Ascending aorta (tissue), 2 donors: ENCODE measurements at places on chromosomes 12 and 14. TPM values are rescaled to one million over a fixed set of nuclear protein-coding genes. Genes with fewer than 3 reads are reported as not detected.
A peak's percentile ranks its signal among the peaks of the same experiment; 100 is the strongest.

DNA sequence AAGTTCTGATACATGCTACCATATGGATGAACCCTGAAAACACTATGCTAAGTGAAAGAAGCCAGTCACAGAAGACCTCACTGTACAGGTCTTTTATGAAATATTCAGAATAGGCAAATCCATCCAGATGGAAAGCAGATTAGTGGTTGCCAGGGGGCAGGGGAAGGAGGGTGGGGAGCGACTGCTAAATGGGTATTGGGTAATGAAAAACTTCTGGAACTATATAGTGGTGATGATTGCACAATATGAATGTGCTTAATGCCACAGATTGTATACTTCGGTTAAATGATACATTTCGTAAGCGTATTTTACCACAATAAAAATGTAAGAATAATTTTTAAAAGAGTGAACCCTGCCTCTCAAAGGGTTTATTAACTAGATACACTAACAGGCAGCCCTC lies 11.8 kb upstream of the KSR2 start:
- DNase-seq: no peak

Gene EAPP
- total RNA-seq: 10.1 TPM

GRCh38 chr12:21675096-21675495 lies 17.5 kb upstream of the LDHB start:
- DNase-seq: no peak

Gene PTPN6
- 1.7 TPM for total RNA-seq

Gene RDH12
- total RNA-seq: not detected

DNA sequence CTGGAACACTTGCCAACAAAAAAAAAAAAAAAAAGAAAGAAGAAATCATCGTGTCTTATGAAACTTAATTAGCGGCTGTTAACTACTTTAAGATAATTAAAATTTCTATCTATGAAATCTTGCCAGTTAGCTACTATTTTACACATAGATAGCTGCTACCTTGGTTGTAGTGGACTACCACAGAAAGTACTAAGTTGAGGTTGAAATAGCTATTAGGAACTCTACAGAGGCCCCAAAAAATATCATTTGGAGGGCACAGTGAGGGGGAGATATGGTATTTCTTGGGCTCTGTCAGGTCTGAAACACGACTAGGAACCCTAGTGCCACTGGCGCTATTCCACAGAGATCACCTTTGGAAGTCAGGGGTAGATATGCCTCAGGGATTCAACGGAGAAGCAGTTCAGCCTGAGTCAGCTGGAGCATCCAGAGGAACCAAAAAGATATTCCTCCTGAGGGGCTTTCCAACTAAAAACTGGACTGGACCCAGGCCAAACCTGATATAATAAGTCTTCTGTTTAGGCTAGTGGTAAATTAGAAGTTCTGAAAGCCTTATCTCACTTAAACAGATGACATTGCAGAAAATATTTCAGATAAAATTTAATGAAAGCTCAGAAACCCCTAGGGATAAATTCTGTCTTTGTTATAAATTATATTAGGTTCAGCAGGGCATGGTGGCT lies 126.1 kb downstream of the EPS8 start:
- no peak for DNase-seq

DNA sequence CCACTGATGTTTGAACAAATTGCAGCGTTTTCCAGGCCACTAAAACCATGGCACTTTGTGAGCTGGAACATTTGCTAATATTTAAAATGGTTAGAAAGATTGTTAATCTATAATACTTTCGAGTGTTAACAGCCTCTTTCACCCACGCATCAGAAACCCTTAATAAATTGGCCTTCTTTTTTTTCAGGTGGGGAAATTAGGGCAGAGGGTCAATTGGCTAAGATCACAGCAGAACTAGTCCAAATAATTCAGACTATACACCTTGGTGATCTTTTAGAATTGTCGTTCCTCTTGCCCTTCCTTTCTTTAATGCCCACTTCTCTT lies 105.8 kb downstream of the PTCSC3 start:
- DNase-seq: no peak

GRCh38 chr14:60975551-60975950 lies 5.3 kb downstream of the TRMT5 start:
- DNase-seq: no peak

DNA sequence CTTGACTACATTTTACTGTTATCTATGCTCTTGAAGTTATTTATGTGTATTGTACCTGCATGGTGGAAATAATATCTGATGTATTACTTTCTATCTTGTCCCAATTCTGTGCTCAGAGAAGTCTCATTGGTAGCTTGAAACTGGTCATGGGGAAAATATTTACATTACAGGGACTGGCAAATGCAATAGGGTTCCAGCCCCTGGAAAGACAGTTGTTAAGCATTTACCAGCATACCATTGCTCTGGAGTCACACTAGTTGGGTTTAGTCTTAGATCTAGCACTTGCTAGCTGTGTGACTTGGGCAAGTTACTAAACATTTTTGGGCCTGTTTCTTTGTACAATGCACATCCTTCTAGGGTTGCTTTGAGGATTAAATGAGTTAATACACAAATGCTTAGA lies 86.3 kb upstream of the NRXN3 start:
- DNase-seq: no peak

GRCh38 chr14:81535396-81536164 lies 1.9 kb upstream of the SEL1L start:
- no peak for DNase-seq

DNA sequence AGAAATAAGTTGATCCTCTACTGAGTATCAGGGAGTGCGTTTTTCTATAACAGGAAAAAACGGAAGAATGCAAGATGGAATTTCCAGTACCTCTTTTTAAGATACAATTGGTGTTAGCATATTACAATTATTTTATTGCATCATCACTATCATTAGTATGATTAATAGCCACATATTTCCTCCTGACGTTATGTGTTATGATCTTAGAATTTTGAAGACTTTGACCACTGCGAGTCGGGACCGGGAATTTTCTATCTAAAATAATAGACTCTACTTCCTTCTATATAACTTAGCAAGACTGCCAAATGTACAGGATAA lies 679 bp upstream of the SAV1 start:
- no peak for DNase-seq

- no peak for DNase-seq
Measured at GRCh38 chr12:39103552-39104165, 198.3 kb upstream of the CPNE8 start.

DNA sequence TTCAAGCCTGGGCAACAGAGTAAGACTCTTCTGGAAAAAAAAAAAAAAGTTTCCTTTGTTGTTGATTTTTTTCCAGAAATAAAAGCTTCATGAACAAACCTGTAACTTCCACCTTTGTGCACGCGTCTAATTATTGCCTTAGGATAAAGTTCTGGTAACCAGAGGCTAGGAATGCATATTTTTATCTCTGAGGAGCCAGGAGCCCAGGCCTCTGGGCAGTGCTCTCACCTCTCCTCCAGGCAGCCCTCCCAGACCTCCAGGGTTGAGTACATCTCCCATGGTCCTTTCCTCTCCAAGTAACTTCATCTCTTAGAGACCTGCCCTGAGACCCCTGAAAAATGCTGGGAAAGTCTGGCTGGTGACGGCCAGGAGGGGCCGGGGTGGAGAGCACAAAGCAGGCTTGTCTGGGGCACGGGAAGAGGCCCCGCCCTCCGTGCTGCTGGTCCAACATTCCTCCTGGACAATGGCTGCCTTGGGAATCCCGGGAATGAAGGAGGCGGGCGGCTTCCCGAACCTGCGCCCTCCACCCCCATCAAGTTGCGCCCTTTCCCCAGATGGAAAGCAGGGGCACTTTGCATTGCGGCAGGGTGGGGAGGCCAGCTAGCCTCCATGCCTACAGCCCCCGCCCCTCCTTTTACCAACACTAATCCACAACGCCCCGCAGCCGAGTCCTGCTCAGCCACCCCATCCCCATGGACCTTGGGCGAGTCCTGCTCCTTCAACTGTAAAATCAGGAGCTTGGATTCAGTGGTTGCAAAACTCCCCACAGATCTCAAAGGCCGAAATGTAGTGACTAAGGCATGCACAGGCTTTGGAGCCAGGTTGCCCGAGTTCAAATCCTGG lies 7.3 kb upstream of the FIGNL2 start:
- no peak for DNase-seq

DNA sequence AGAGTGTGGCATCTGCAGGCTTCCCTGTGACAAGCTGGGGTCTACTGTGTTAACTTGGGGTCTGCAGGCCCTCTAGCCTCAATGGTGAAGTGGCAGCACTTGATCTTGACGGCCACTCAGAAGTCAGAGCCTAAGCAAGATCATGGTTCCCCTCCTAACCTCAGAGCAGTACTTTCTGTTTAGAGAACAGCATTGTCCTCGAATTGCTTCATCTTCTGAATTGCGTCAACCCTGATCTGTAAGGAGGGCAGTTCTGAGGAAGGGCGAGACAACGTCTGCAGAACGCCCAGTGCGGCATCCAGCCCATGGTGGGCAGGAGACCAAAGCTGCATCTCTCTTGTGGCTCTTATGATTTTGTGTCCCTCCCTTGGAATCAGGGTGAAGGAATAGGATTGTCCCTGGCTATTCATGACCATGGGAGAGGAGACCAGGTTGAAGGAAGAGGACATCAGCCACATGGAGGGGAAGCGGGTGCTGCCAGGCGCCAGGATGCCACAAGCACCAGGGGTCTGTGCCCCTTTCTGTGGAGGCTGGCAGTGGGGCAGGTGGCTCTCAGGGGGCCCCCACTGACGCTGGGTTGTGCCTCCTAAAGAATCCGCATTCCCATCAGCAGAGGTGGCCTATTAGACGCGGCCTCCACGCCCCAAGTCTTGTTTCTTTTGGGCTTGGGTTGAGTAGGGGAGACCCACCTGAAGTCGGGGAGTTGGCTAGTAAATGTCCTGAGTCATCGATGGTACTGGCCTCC lies 2.2 kb downstream of the SERPINA9 start:
- peak; percentile 13 for DNase-seq

Gene CCDC38
- total RNA-seq: not detected
